ENCODE measurements at places on chromosomes 7 and 10. TPM values are rescaled to one million over a fixed set of nuclear protein-coding genes. Genes with fewer than 3 reads are reported as not detected.

The TMEM176A gene
- total RNA-seq = not detected

The NUTM2E gene
- total RNA-seq = 0.18 TPM

DNA sequence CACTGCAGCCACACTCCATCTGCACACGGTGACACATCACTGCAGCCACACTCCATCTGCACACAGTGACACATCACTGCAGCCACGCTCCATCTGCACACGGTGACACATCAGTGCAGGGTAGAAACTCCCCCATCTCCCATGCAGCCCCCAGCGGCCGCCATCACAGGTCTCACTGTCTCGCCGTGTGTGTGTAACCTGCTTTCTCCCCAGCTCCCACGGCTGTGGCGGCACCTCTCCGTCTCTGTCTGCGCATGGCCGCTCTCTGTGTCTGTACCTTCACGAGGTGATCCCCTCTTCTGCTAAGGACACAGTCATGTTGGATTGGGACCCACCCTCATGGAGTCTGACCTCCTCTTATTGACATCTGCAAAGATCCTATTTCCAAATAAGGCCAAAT, 527.4 kb downstream of the PTPRN2 start:
- no peak for DNase-seq

- DNase-seq = no peak
These were observed 28.3 kb upstream of the EBF3 start for GRCh38 chr10:129992356-129992755.

- no peak for DNase-seq
These were observed 56.0 kb upstream of the MACROH2A2 start for GRCh38 chr10:69996611-69997010.

The ASZ1 gene
- not detected for total RNA-seq

The UCMA gene
- not detected for total RNA-seq

DNA sequence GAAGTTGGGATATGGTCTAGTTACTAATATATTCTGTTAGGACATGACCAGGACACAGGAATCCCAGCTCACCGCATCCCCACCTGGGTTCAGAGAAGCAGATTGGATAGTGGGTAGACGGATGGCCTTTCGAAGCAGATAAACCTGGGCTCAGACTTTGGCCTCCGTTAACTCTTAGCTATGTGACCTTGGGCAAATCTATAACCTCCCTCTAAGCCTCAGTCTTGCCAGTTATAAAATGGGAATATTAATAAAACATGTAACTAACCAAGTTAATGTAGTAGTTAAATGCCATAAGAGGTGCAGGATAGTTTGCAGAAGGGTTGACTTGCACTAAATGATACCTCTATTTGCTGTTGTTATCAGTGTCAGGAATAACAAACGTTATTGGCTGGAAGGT, 127.6 kb upstream of the JCAD start:
- DNase-seq = no peak

The EBLN1 gene
- total RNA-seq = not detected

GRCh38 chr7:80941208-80941758, 22.4 kb upstream of the SEMA3C start:
- DNase-seq = no peak

GRCh38 chr10:22874189-22874854, 53.5 kb upstream of the ARMC3 start:
- DNase-seq = no peak

- DNase-seq = no peak
These were observed 994 bp upstream of the MAGI2 start for GRCh38 chr7:79454361-79454960.

The AS3MT gene
- total RNA-seq = 0.65 TPM

Measured in activated CD4-positive, alpha-beta memory T cell treated with anti-CD3 and anti-CD28 coated beads, Interleukin-2, amount 10 ng/mL, durations not matched to agents 7 days and 5 days (primary cell).